ENCODE measurements at places on chromosomes 1 and 21.

GRCh38 chr1:95067568-95067967, 5.2 kb downstream of the ALG14 start:
- DNase-seq = no peak

DNA sequence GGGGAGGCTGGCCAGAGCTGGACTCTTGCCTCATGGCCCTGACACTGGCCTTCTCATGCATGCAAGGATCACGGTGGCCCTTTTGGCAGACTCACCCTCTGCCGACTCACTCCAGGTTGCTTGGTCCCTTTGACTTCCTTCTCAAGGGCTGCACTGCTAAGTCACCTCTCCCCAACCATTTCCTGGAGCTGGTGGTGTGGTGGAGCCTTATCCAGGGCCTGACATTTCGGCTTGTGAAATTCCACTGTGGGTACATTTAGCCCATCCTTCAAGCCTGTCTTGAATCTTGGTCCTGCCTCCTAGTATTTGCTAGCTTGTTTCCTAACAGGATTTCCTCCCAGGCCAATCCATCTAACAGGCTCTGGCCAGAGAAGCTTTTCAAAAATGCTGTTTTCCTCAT, 52.6 kb upstream of the JUN start:
- no peak for DNase-seq

GRCh38 chr1:155219592-155220031, 11.1 kb downstream of the MTX1 start:
- DNase-seq = no peak

- DNase-seq = no peak
Observed at GRCh38 chr1:54805466-54805865, 4.3 kb upstream of the TTC22 start.

DNA sequence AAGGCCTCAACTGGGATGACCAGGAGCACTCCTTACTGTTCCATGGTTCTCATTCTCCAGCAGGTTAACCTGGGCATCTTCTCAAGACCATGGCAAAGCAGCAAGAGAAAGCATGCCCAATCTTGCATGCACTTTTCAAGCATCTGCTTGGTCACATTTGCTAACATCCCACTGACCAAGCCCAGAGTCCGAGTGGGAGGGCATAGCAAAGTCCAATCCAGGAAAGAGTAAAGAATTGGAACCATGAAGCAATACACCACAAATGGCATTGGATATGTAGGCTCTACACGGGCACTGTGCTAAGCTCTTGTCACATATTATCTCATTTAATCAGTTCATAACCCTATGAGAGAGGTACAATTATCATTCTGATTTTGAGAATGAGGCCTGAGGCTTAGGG, 73.6 kb downstream of the PAPPA2 start:
- no peak for DNase-seq

DNA sequence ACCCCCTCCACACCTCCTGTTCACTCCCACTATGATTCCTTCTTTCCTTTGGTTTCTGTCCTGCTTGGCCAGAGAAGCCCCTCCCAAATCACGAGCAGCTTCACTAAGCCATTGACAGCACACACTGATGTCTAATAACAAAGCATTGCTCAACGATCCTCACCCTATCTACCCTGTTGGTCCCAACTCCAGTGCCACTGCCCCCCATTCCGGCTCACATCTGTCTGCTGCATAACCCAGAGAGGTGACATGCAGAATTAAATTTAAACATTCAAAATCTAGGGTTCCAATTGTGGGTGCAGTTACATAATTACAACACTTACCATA, 236.9 kb downstream of the TTLL7 start:
- no peak for DNase-seq

DNA sequence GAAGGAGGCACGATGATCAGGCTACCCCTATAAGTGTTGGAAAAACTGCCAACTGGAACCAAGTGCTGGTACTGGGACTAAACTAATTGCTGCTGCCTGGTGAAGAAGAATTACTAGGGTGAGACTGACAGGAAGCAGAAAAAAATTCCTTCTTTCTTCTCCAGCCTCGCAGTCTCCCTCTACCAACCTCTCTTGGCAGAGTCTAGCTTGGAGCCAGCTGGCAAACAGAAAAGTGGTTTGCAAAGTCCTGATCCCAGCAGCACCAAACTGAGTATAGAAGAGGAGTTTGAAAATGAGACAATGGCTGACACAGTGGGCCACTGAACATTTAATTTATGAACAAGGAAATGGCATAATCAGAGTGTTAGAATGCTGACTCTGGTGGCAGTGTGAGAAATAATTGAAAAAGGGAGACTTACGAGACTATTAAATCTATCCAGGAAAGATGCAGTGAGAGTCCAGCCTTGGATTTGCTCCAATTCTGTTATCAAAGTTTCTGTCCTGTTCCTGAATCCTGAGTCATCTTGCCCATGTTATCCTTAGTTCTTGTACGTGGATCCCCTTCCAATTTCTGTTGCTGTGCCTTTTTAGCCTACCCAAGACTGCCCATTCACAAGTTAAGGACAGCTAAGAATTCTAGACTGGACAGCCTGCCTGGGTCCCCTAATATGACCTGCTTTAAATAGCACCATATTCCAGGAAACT, 23.7 kb upstream of the DISP1 start:
- no peak for DNase-seq

- DNase-seq = no peak
Observed at GRCh38 chr1:179545321-179545720, 30.4 kb downstream of the NPHS2 start.

DNA sequence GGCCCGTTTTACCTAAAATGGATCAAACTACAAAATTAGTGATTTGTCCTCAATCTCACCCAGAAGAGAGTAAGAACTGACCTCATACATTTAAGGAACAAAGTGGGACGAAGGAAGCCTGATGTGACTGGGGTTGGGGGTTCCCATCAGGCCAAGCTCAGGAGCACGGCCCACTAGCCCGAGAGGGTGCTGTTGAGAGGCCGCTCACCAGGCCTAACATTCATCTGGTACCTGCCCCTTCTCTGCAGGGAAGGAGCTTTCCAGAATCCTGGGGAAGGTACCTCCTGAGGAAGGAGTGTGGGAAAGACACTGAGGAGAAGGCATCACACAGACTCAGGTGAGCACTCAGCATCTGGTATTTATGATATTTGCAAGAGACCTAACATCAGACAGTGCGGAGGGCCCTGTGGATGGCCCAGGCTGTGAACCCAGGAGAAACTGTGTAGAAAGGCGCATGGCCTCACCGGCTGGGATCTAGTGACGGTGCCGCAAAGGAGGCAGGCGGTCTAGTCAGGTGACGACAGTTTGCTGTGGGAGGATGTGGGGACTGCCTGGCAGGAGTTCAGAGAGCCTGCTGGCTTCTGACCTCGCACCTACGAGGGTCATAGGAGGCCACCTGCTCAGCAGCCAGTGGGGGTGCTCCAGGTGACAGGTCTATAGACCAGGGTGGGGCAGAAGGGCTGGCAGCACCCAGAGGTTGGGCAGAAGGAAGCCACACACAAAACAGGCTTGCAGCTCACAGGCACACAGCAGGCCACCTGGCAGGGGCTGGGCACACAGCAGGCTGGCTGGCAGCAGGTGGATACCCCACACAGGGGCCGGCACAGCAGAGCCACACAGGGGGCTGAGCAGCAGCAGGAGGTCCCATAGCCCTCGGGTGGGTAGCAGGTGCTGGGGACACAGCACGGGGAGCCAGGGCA, 543 bp downstream of the KRTAP12-4 start:
- no peak for DNase-seq

- no peak for DNase-seq
Observed at GRCh38 chr1:214037468-214037867, 49.7 kb downstream of the PROX1 start.

DNA sequence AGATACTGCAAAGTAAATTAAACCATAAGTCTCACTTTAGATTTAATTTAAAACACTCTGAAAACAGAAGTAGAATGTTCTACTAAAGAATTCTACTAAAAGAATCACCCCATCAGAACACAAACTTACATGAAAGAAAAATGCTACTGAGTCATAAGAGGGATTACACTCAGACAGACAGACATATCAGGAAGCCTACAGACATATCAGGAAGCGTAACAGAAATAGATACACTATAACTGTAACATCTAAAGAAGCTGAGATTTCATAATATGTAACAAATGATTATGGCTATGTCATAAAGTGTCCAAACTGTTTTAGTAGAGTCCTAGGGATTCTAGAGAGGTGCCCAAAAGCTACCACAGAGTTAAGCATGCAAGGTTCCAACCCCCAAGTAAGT, 23.9 kb downstream of the FOXJ3 start:
- no peak for DNase-seq

DNA sequence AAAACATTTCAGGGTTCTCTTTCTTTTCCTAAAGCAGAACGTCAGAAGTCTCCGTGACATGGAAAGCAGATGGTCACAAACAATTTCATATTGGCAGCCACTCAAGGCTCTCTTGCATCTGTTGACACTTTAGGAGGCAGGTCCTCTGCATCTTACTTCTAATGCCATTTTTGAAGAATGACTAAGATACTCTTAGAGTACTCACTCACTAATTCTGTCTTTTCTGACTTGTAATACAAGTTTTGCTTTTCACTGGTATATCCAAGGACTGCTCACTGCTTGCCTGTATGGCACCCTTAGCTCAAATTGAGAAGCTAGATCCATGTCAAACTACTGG, 68.3 kb downstream of the PRRX1 start:
- DNase-seq = no peak

GRCh38 chr1:184604152-184604900, 150.3 kb downstream of the EDEM3 start:
- no peak for DNase-seq

DNA sequence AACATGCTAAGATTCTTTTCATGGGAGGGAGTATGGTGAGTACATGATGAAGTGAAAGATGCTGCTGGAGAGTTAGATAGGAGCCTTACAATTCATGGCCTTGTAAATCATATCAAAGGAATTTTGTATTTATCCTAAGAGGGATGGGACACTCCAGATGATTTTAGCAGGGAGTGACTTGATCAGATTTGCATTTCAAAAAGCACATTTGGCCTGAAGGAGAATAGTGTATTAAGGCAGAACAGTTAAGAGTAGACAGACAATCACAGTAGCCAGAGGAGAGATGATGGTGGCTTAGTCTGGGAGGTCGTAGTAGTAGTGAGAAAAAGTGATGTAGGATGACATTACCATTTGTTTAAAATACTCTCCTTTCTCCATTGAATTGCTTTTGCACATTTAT, 48.8 kb downstream of the SYCP1 start:
- no peak for DNase-seq

DNA sequence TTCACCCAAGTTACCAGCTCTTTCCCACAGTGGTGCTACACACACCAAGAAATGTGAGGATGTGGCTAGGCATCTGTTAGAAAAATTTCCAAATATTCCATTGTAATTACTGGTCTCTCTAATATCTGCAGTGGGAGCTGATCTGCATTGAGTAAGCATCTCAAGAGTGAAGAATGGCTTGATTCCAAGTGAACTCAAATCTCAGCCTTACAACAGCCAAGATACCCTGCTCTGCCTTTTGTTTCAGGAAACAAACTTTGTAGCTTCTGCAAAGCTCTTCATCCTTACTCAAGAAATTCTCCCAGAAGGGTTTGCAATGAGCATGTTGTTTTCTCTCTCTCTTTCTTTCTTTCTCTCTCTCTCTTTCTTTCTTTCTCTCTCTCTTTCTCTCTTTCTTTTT, 181.1 kb downstream of the FCRL5 start:
- no peak for DNase-seq

DNA sequence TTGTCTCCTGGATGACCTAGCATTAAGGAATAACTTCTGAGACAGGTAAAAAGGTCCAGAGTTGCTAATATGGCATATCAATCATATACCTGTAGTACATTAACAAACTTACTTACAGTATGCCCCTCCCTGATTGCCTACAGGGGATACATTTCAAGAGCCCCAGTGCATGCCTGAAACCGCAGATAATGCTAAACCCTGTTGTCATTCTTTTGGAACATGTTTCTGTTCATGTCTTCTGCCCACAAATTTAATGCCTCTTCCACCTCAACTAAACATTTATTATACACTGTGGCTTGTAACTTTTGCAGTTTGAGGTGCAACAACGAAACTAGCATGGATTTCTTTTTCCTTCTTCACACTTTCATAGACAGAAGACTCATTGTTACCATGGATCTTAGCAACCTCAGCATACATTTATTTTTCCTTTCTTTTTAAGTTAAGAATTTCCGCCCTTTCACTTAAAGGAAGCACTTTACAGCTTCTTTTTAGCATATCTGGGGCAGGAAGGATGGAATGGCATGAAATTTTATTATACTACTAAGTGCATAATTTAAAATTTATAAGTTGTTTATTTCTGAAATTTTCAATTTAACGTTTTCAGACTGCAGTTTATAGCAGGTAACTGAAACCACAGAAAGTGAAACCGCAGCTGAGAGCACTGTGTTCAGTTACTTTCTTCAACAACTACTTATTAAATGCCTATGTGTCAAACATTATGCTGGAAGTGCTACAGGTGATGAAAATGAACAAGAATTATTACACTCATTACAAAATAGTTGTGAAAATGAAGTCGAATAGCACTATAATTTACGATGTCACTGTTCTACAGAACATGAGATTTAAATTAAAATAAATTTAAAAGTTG, 25.3 kb downstream of the F13B start:
- DNase-seq = no peak

DNA sequence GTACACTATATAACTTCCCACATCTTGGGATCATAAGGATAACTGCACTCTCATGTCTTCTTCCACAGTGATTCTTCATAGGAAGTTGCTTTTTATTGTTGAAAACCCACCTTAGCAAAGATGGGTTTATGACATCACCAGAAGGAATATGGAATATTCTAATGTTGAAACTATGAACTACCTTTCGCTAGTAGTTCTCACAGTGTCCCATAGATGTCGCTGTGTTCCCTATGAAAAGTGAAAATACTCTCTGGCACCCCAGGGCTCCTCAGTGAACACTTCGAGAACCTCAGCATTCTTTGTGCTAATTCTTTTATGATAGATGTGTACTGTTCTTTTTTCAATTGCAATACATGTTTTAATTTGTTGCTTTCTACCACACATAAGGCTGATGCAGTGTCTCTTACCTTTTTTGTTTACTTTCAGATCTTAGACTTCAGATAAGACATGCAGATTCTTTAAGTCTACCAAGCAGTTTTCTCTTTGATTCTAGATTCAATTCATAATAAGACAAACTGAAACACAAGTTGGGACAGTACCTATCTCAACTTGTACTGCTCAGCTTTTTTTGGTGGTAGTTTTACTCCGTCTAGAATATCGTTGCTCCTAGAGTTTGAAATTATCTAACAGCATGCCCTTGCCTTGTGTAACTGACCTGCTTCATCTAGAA, 90.8 kb downstream of the GTF2B start:
- no peak for DNase-seq

- DNase-seq = no peak
Observed at GRCh38 chr1:165228111-165228655, 128.3 kb downstream of the LMX1A start.

GRCh38 chr21:38979271-38980121, 173.8 kb downstream of the ETS2 start:
- DNase-seq = no peak

- DNase-seq = no peak
Observed at GRCh38 chr21:27320868-27321267, 354.0 kb upstream of the ADAMTS5 start.

DNA sequence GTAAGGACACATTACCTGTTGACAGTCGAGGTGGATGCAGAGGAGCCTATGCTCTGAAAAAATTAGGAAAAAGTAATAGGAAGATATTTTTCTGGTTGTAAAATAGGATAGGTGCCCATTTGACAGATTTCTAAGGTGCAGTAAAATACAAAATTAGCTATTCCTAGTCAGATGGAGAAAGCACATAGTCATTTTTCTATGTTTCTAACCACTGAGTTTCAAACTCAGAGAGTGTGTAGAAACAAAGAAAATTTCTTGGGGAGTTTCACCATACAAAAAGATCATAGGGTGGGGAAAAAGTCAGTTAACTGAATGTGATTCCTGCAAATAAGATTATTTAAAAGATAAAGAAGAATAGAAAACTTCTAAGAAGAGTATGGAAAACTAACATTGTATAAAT, 666.9 kb downstream of the KCNT2 start:
- no peak for DNase-seq
